ENCODE measurements at places on chromosomes 11 and 22. TPM values are rescaled to one million over a fixed set of nuclear protein-coding genes. Genes with fewer than 3 reads are reported as not detected.

GRCh38 chr22:50683994-50684371 is 11.4 kb downstream of the SHANK3 start:
- no peak for DNase-seq

GRCh38 chr22:45673482-45674175 is 2.0 kb downstream of the ATXN10 start:
- DNase-seq, result no peak

MIF gene
- 366 TPM for polyA plus RNA-seq

ACTN3 gene
- 0.53 TPM for polyA plus RNA-seq

CDPF1 gene
- polyA plus RNA-seq, result 14.9 TPM

DNA sequence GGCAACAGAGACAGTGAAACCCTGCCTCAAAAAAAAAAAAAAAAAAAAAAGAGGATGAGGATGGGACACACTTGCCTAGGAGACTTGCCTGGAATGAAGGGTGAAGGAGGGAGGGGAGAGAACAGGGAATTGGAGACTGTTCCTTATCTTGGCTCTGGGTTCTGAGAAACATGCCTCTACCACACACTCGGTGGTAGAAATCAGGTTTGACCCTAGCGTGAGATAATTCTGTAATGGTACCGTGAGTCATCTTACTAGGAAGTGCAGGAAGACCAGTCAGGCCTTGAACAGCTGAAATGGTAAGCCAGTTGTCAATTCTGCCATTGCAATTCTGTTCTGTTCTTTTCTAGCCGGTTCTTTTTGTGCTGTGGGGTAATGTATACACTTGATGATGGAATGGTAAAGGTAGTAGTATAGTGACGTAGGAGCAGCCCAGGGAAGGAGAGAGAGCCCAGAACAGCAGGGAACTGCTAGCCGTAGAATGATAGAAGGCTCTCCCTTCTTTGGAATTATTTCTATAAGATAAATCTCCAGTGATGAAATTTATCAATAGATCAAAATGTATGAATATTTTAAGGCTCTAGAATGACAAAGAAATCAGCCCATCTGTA is 3.9 kb upstream of the AMBRA1 start:
- DNase-seq, result no peak
